ENCODE measurements at places on chromosomes 13 and 19. TPM values are rescaled to one million over a fixed set of nuclear protein-coding genes. Genes with fewer than 3 reads are reported as not detected.

The NACC1 gene
- 81.8 TPM for total RNA-seq

The TUBA3C gene
- not detected for total RNA-seq

The F10 gene
- total RNA-seq: not detected

The POGLUT2 gene
- 14.0 TPM for total RNA-seq

The F2RL3 gene
- 0.39 TPM for total RNA-seq

The FCER2 gene
- not detected for total RNA-seq

The POU2F2 gene
- total RNA-seq: 28.1 TPM

The CGB8 gene
- not detected for total RNA-seq

The KLK2 gene
- 0.27 TPM for total RNA-seq

The ZIC2 gene
- not detected for total RNA-seq

The CLEC17A gene
- total RNA-seq: not detected

The LILRA1 gene
- not detected for total RNA-seq

The UBE2L5 gene
- total RNA-seq: not detected

The PROZ gene
- 0.20 TPM for total RNA-seq

The ZBTB45 gene
- total RNA-seq: 17.8 TPM

The DPF1 gene
- total RNA-seq: 1.2 TPM

The SERTAD1 gene
- 8.3 TPM for total RNA-seq

The KLK10 gene
- total RNA-seq: not detected

The TMEM221 gene
- total RNA-seq: not detected

The C19orf38 gene
- total RNA-seq: 1.3 TPM

The CGB3 gene
- not detected for total RNA-seq

The GRK1 gene
- 0.05 TPM for total RNA-seq

The STOML3 gene
- total RNA-seq: not detected

The KLF5 gene
- 3.5 TPM for total RNA-seq

The SYNGR4 gene
- total RNA-seq: not detected

The RGL3 gene
- total RNA-seq: not detected

The MADCAM1 gene
- 0.18 TPM for total RNA-seq

The B3GNT8 gene
- total RNA-seq: 2.8 TPM

The SGCG gene
- not detected for total RNA-seq

The CDC42EP5 gene
- not detected for total RNA-seq

The C5AR1 gene
- total RNA-seq: 1.7 TPM

The PRKACA gene
- 65.4 TPM for total RNA-seq
